Bronchus fibroblast of lung (primary cell): ENCODE measurements at places on chromosomes 1 and 21. TPM values are rescaled to one million over a fixed set of nuclear protein-coding genes. Genes with fewer than 3 reads are reported as not detected.

The EPHA10 gene
- not detected in 2 replicates for total RNA-seq

The ARL8A gene
- total RNA-seq, result 17.7 and 25.2 TPM in 2 replicates

The OR6P1 gene
- total RNA-seq, result not detected in 2 replicates

The PRR9 gene
- not detected in 2 replicates for total RNA-seq

The LRRC39 gene
- total RNA-seq, result 0.15 and 0.34 TPM in 2 replicates

The DNASE2B gene
- 0.15 and 0.17 TPM in 2 replicates for total RNA-seq

The SMYD3 gene
- 16.8 and 17.0 TPM in 2 replicates for total RNA-seq

The ADAM30 gene
- not detected in 2 replicates for total RNA-seq

The OR2T33 gene
- not detected in 2 replicates for total RNA-seq

The AGT gene
- under 0.01 and 0.17 TPM in 2 replicates for total RNA-seq
